ENCODE measurements at places on chromosomes 13 and 19. TPM values are rescaled to one million over a fixed set of nuclear protein-coding genes. Genes with fewer than 3 reads are reported as not detected.
A peak's percentile ranks its signal among the peaks of the same experiment; 100 is the strongest.

DNA sequence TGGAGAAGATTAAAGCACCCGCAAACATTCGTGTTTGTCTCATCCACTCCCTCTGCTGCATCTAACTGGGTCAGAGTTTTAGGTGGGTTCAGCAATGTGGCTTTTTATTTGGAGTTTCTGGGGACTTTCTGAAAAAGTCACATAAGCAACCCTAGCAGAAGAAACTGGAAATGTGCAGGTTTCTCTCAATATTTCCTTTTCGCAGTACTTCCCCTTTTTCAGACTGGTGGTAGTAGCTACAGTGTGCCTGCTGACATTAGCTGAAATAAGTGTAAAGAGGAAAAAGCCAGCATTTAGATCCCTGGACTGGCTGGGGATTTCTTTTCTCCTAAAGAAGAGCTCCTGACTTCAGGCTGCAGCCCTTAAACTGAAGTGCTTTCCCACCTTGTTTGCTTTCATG is 15.9 kb upstream of the OLFM4 start:
- H3K36me3 ChIP-seq = no peaks in the 10 kb centered on the region
- no peak overlapping the region for H3K4me3 ChIP-seq
- no peaks in the 10 kb centered on the region for H3K27me3 ChIP-seq
- no peak overlapping the region for H3K27ac ChIP-seq
- DNase-seq = no peak

GRCh38 chr13:45206340-45206739 is 5.5 kb upstream of the KCTD4 start:
- H3K4me1 ChIP-seq = peaks cover 17% of the 10 kb centered on the region
- H3K4me3 ChIP-seq = no peak overlapping the region
- peak; percentile 96 for DNase-seq
- peaks cover 7% of the 10 kb centered on the region for H3K36me3 ChIP-seq
- H3K27me3 ChIP-seq = no peaks in the 10 kb centered on the region

- H3K4me1 ChIP-seq = peaks cover 6% of the 10 kb centered on the region
- peaks cover 57% of the 10 kb centered on the region for H3K27me3 ChIP-seq
- peak overlapping the region; percentile 48 for H3K4me3 ChIP-seq
- no peak overlapping the region for H3K27ac ChIP-seq
- DNase-seq = no peak
- H3K36me3 ChIP-seq = no peaks in the 10 kb centered on the region
Observed at GRCh38 chr13:20192158-20192835, 441 bp downstream of the GJB2 start.

- peak; percentile 53 for DNase-seq
- peaks cover 2% of the 10 kb centered on the region for H3K4me1 ChIP-seq
- H3K36me3 ChIP-seq = peaks cover 22% of the 10 kb centered on the region
- H3K4me3 ChIP-seq = no peak overlapping the region
- H3K27me3 ChIP-seq = no peaks in the 10 kb centered on the region
- no peak overlapping the region for H3K27ac ChIP-seq
Observed at GRCh38 chr19:16106121-16106520, 5.6 kb upstream of the RAB8A start.

DNA sequence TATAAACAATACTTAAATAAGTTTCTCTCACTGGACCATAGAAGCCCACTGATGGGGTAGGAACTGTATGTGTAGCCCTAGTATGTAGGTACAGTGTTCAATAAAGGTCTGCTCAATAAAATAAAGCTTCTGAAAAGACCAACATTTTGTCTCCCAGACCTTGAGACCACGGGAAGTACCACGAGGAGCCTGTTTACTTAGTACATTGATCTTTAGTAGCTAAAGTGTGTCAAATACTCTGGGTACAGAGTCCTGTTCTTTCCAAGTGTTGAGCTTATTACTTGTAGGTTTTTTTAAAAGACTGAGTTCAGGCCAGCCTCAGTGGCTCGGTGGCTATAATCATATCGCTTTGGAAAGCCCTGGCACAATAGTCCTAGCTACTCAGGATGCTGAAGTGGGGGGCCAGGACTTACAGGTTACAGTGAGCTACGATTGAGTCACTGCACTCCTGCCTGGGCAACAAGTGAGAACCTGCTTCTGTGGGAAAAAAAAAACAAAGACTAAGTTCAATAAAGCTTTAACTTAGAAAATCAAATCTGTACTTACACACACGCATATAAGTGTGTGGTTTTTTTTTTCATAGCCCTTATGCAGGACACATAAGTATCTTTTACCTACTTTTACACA is 3.4 kb downstream of the MTRF1 start:
- no peak overlapping the region for H3K4me3 ChIP-seq
- no peak overlapping the region for H3K27ac ChIP-seq
- DNase-seq = no peak
- no peaks in the 10 kb centered on the region for H3K27me3 ChIP-seq
- H3K36me3 ChIP-seq = peaks cover 10% of the 10 kb centered on the region

DNA sequence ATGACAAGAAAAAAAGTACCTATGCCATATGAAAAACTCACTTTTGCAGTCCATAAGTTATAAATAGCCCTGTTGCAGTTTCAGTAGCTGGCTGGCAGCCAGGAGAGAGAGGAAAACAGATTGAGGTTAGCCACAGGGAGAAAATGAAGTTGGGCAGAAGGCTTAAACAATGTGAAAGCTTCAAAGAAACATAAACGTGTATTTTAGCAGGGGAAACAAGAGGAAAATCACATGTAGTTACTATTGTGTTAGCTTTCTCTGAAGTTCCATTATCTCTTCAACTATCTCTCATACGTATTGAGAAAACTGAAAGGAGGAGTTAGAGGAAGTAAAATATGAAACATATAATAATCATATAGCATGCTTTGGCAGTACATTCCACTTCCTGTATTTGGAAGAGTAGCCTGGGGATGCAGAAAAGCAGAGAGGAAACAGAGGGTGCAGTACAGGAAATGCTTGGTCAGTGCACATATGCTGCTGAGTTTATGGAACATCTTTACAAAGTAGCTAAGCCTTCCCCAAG is 1551.1 kb downstream of the EFNB2 start:
- DNase-seq = peak; percentile 12
- H3K36me3 ChIP-seq = no peaks in the 10 kb centered on the region
- no peak overlapping the region for H3K4me3 ChIP-seq
- no peaks in the 10 kb centered on the region for H3K27me3 ChIP-seq

DNA sequence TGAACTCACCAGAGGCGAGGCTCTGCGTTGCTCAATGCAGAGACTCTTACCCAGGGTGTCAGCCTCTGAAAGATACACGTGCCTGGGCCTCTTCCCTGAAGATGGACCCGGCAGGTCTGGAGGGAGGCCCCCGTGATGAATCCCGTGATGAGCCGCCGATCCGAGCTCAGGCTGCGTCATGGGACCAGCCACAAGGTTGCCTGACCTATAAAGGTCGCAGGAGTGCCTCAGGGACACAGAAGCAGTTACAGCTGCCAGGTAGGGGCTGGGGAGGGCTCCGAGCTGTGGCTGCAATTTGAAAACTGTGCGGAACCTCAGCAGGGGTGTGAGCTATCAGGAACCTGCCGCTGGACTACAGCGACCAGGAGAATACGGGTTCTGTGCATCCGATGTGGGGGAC is 10.5 kb upstream of the ATP11A start:
- no peak for DNase-seq
- H3K4me3 ChIP-seq = no peak overlapping the region
- H3K27me3 ChIP-seq = peaks cover 21% of the 10 kb centered on the region
- no peak overlapping the region for H3K27ac ChIP-seq
- H3K4me1 ChIP-seq = no peaks in the 10 kb centered on the region
- H3K36me3 ChIP-seq = no peaks in the 10 kb centered on the region

- no peaks in the 10 kb centered on the region for H3K36me3 ChIP-seq
- H3K27me3 ChIP-seq = peaks cover 46% of the 10 kb centered on the region
- no peak overlapping the region for H3K27ac ChIP-seq
- H3K4me3 ChIP-seq = no peak overlapping the region
- H3K4me1 ChIP-seq = no peaks in the 10 kb centered on the region
- DNase-seq = no peak
Observed at GRCh38 chr19:46205183-46205984, 24.2 kb upstream of the IGFL1 start.

GRCh38 chr19:57506163-57506562 is 6.4 kb downstream of the ZNF773 start:
- H3K27ac ChIP-seq = no peak overlapping the region
- no peaks in the 10 kb centered on the region for H3K4me1 ChIP-seq
- no peak overlapping the region for H3K4me3 ChIP-seq

- no peak for DNase-seq
- no peak overlapping the region for H3K27ac ChIP-seq
- H3K36me3 ChIP-seq = no peaks in the 10 kb centered on the region
- no peak overlapping the region for H3K4me3 ChIP-seq
- H3K4me1 ChIP-seq = no peaks in the 10 kb centered on the region
Observed at GRCh38 chr13:78587395-78587794, 16.0 kb downstream of the POU4F1 start.

SIGLEC5 gene
- polyA plus RNA-seq = not detected

KLK2 gene
- polyA plus RNA-seq = not detected

ZNF667 gene
- 1.8 TPM for polyA plus RNA-seq

Measured in IMR-90 (cell line).